Activated naive CD4-positive, alpha-beta T cell treated with anti-CD3 and anti-CD28 coated beads for 36 hours (primary cell): ENCODE measurements at places on chromosomes 1 and 21. TPM values are rescaled to one million over a fixed set of nuclear protein-coding genes. Genes with fewer than 3 reads are reported as not detected.

The MROH7 gene
- 0.07 TPM for total RNA-seq

GRCh38 chr1:204465546-204466415 lies 28.8 kb downstream of the PIK3C2B start:
- H3K4me3 ChIP-seq, result no peak overlapping the region
- H3K27me3 ChIP-seq, result no peaks in the 10 kb centered on the region
- H3K27ac ChIP-seq, result peak overlapping the region; percentile 76
- H3K4me1 ChIP-seq, result peaks cover 58% of the 10 kb centered on the region
- peaks cover 28% of the 10 kb centered on the region for H3K36me3 ChIP-seq

DNA sequence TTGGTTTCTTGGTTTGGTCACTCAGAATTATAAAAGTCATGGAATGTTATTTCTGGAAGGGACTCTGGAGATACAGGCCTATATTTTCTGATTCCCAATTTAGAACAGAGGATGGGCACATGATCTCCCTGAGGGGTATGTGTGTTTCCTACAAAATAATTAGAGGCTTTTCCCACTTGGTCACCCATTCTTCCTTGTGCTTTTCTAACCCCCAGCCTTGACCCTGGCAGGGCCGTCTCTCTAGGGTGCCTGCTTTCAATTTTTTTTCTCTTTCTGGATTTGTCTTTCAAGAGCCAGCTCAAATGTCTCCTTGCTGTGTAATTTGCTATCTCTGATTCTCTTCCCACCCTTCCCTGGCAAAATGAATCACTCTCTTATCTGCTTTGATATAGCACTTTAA lies 131.9 kb downstream of the HLX start:
- H3K4me3 ChIP-seq, result no peak overlapping the region
- no peaks in the 10 kb centered on the region for H3K4me1 ChIP-seq
- no peak overlapping the region for H3K27ac ChIP-seq
- no peaks in the 10 kb centered on the region for H3K36me3 ChIP-seq

- no peaks in the 10 kb centered on the region for H3K36me3 ChIP-seq
- H3K4me1 ChIP-seq, result peaks cover 8% of the 10 kb centered on the region
- H3K27me3 ChIP-seq, result peaks cover 3% of the 10 kb centered on the region
- DNase-seq, result no peak
- no peak overlapping the region for H3K27ac ChIP-seq
- no peak overlapping the region for H3K4me3 ChIP-seq
These were observed 299.7 kb downstream of the GRIK1 start for GRCh38 chr21:29640080-29640508.

The OR2W3 gene
- not detected for total RNA-seq

DNA sequence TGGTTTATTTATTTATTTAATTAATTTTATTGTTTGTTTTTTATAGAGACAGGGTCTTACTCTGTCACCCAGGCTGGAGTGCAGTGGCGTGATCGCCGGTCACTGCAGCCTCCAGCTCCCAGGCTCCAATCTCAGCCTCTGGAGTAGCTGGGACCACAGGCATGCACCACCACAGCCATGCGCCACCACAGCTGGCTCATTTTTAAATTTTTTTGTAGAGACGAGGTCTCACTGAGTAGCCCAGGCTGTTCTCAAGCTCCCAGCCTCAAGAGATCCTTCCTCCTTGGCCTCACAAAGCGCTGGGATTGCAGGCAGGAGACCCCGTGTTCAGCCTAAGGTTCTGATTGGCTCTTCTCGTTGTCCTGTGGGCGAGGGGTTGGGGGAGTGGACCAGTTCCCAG lies 22.1 kb downstream of the UMODL1 start:
- H3K36me3 ChIP-seq, result no peaks in the 10 kb centered on the region
- H3K4me1 ChIP-seq, result peaks cover 10% of the 10 kb centered on the region
- no peak for DNase-seq
- H3K27ac ChIP-seq, result no peak overlapping the region

DNA sequence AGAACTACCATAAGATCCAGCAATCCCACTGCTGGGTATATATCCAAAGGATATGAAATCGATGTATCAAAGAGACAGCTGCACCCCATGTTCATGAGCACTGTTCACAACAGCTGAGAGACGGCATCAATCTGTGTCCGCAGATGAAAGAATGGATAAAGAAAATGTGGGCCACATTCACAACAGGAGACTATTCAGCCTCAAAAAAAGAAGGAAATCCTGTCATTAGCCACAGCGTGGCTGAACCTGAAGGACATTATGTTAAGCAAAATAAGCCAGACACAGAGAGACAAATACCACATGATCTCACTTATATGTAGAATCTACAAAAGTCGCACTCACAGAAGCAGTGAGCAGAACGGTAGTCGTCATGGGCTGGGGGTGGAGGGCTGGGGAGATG lies 99.2 kb upstream of the IFFO2 start:
- H3K4me1 ChIP-seq, result peaks cover 9% of the 10 kb centered on the region
- DNase-seq, result no peak
- H3K36me3 ChIP-seq, result no peaks in the 10 kb centered on the region
- no peak overlapping the region for H3K27ac ChIP-seq
- no peak overlapping the region for H3K4me3 ChIP-seq

DNA sequence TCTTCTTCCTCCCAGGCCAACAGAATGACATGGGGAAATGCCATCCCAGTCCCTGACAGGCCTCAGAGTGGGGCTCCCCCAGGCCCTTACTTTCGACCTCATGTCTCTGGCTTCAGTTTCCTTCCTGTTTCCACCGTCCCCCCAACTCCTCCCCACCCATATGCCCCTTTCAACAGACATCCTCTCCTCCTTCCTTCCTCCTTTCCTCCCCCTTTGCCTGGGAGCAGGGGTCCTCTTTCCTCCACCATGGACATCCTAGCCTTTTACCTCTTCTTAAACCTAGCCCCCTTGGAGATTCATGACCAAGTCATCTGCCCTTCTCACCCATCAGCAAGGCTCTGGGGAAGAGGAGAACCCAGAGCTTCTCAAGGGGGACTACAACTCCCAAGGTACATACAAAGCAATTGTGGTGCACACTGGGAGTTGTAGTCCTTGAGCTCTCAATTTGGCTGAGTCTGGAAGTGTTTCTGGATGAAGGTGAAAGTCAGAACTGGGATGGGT lies 4.0 kb downstream of the ZBTB7B start:
- H3K4me1 ChIP-seq, result peaks cover 55% of the 10 kb centered on the region
- no peaks in the 10 kb centered on the region for H3K27me3 ChIP-seq
- peak overlapping the region; percentile 100 for H3K27ac ChIP-seq
- peak; percentile 75 for DNase-seq
- peaks cover 36% of the 10 kb centered on the region for H3K36me3 ChIP-seq

DNA sequence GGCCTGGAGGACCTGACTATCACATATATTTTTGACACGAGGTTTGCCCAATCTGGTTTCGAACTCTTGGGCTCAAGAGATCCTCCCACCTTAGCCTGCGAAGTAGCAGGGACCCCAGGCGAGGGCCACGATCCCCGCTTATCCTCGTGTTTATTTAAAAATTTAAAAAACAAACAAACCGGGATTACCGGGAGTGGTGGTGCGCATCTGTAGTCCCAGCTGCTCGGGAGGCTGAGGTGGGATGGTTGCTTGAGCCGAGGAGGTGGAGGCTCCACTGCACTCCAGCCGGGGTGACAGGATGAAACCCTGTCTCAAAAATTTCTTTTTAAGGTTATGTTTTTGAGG lies 452 bp upstream of the EXOSC10 start:
- no peak for DNase-seq
- no peaks in the 10 kb centered on the region for H3K27me3 ChIP-seq
- H3K4me3 ChIP-seq, result peak overlapping the region; percentile 96
- peak overlapping the region; percentile 90 for H3K27ac ChIP-seq
- H3K4me1 ChIP-seq, result peaks cover 8% of the 10 kb centered on the region

The CFAP74 gene
- total RNA-seq, result not detected

The SPRR2F gene
- total RNA-seq, result not detected

The SLC26A9 gene
- total RNA-seq, result not detected

- DNase-seq, result no peak
- H3K4me1 ChIP-seq, result peaks cover 25% of the 10 kb centered on the region
- H3K4me3 ChIP-seq, result no peak overlapping the region
- H3K27ac ChIP-seq, result no peak overlapping the region
- H3K27me3 ChIP-seq, result no peaks in the 10 kb centered on the region
These were observed 27.9 kb downstream of the CHIA start for GRCh38 chr1:111318523-111318922.

GRCh38 chr1:173015629-173016028 lies 35.1 kb downstream of the TNFSF18 start:
- no peak for DNase-seq
- H3K27ac ChIP-seq, result no peak overlapping the region
- H3K27me3 ChIP-seq, result no peaks in the 10 kb centered on the region
- peaks cover 3% of the 10 kb centered on the region for H3K4me1 ChIP-seq
- H3K36me3 ChIP-seq, result no peaks in the 10 kb centered on the region

The ARHGAP30 gene
- 106 TPM for total RNA-seq

GRCh38 chr1:19866758-19867157 lies 15.4 kb upstream of the OTUD3 start:
- no peaks in the 10 kb centered on the region for H3K4me1 ChIP-seq
- H3K27ac ChIP-seq, result no peak overlapping the region
- H3K36me3 ChIP-seq, result no peaks in the 10 kb centered on the region
- peaks cover 15% of the 10 kb centered on the region for H3K27me3 ChIP-seq
- H3K4me3 ChIP-seq, result no peak overlapping the region
- DNase-seq, result no peak

GRCh38 chr1:110554871-110555801 lies 36.2 kb upstream of the KCNA10 start:
- H3K27me3 ChIP-seq, result peaks cover 41% of the 10 kb centered on the region
- peak overlapping the region; percentile 22 for H3K4me3 ChIP-seq
- peaks cover 3% of the 10 kb centered on the region for H3K4me1 ChIP-seq
- DNase-seq, result peak; percentile 55
- H3K36me3 ChIP-seq, result no peaks in the 10 kb centered on the region

GRCh38 chr1:184294101-184294500 lies 92.7 kb upstream of the C1orf21 start:
- DNase-seq, result no peak
- no peak overlapping the region for H3K27ac ChIP-seq
- H3K36me3 ChIP-seq, result peaks cover 4% of the 10 kb centered on the region
- no peak overlapping the region for H3K4me3 ChIP-seq
- H3K27me3 ChIP-seq, result peaks cover 12% of the 10 kb centered on the region
- no peaks in the 10 kb centered on the region for H3K4me1 ChIP-seq

DNA sequence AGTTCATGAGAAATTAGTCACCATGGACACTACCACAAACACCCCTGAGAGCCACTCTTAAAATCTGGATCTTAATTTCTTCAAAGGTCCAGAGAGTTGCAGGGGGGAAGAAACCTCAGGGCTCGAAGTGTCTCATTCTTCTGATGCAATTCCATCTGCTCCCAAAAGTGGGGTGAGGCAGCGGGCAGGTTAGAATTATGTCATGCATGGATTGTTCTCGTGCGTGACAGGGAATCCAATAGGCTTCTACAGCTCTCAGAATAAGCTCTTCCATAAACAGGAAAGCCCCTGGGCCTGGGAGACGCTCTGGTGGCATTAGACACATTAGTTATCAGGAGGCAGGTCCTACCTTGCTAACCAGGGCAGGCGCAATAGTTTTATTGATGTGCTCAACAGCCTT lies 8.4 kb downstream of the ENO1 start:
- H3K4me1 ChIP-seq, result peaks cover 88% of the 10 kb centered on the region
- H3K36me3 ChIP-seq, result peaks cover 91% of the 10 kb centered on the region
- H3K27ac ChIP-seq, result peak overlapping the region; percentile 90
- H3K27me3 ChIP-seq, result no peaks in the 10 kb centered on the region
- H3K4me3 ChIP-seq, result peak overlapping the region; percentile 19
- no peak for DNase-seq

DNA sequence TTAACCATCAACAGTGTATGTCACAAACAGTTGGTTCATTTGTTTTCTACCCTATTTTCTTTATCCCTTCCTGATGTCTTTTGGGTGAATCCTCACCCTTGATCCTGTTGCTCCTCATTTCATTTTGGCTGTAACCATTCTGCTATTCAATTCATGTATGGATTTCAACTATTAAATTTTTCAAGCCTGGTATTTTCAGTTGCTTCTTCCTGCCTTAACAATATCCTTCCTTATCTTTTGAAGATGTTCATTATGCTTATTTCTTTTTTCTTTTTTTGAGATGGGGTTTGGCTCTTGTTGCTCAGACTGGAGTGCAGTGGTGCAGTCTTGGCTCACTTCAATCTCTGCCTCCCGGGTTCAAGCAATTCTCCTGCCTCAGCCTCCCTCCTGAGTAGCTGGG lies 2.8 kb upstream of the RNU5D-1 start:
- H3K4me1 ChIP-seq, result peaks cover 27% of the 10 kb centered on the region
- peaks cover 3% of the 10 kb centered on the region for H3K36me3 ChIP-seq
- no peak for DNase-seq
- H3K4me3 ChIP-seq, result no peak overlapping the region
- peaks cover 3% of the 10 kb centered on the region for H3K27me3 ChIP-seq

GRCh38 chr1:176073524-176074157 lies 133.4 kb downstream of the COP1 start:
- peaks cover 45% of the 10 kb centered on the region for H3K36me3 ChIP-seq
- no peak overlapping the region for H3K4me3 ChIP-seq
- DNase-seq, result peak; percentile 47
- H3K27me3 ChIP-seq, result no peaks in the 10 kb centered on the region
- peaks cover 3% of the 10 kb centered on the region for H3K4me1 ChIP-seq
- H3K27ac ChIP-seq, result no peak overlapping the region

GRCh38 chr1:210252621-210253051 lies 20.0 kb downstream of the SERTAD4 start:
- no peak overlapping the region for H3K4me3 ChIP-seq
- H3K4me1 ChIP-seq, result peaks cover 19% of the 10 kb centered on the region
- H3K27ac ChIP-seq, result no peak overlapping the region
- DNase-seq, result no peak
- peaks cover 66% of the 10 kb centered on the region for H3K27me3 ChIP-seq
- no peaks in the 10 kb centered on the region for H3K36me3 ChIP-seq

DNA sequence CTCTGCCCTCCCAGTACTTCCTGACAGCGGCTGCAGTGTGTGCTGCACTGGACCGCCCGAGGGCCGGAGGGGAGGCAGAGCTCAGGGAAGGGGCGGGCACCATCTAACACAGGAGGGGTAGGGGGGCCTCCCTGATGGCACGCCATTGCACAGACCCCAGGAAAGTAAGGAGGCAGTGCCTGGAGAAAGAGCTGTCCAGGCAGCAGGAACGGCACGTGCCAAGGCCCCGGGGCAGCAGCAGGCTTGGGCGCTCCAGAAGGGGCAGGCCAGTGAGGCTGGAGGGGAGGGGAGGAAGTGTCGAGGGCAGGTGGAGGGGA lies 110.7 kb downstream of the CRYAA start:
- no peak overlapping the region for H3K27ac ChIP-seq
- peaks cover 5% of the 10 kb centered on the region for H3K27me3 ChIP-seq
- no peak overlapping the region for H3K4me3 ChIP-seq
- no peaks in the 10 kb centered on the region for H3K36me3 ChIP-seq

DNA sequence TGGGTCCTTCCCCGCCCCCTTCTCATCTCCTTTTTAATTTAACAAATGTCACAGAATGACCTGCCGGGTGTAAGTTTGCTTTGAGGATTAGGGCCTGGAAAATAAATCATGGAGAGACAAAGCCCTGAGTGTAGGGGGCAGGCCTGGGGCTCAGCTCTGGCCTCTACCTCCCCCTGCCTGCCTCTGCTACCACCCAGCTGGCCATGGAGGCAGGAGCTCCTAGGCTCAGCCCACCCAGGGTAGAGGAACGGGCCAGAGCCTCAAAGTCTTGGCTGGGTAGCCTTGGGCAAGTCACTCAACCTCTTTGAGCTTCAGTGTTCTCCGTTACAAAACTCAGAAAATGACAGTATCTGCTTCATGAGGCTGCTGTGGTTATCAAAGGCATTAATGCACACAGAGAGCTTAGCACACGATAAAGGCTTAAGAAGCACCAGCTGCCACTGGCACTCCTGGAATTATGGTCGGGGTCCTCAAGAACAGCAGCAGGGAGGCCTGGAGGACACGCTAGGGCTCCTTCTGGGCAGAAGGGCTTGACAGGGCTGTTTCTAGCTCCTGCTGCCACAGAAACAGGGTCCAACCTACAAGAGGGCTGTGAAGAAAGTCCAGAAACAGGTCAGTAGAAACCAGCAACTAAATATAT lies 39.0 kb downstream of the LRP8 start:
- DNase-seq, result no peak
- no peak overlapping the region for H3K4me3 ChIP-seq
- H3K27ac ChIP-seq, result no peak overlapping the region
- peaks cover 17% of the 10 kb centered on the region for H3K36me3 ChIP-seq

The VANGL2 gene
- 0.27 TPM for total RNA-seq
